Astrocyte of the cerebellum (primary cell): ENCODE measurements at places on chromosomes 7 and 10.

GRCh38 chr7:117682681-117683385, 190.4 kb downstream of the CTTNBP2 start:
- DNase-seq: no peak

- DNase-seq: no peak
These were observed 652 bp downstream of the PCGF5 start for GRCh38 chr10:91220954-91221675.

DNA sequence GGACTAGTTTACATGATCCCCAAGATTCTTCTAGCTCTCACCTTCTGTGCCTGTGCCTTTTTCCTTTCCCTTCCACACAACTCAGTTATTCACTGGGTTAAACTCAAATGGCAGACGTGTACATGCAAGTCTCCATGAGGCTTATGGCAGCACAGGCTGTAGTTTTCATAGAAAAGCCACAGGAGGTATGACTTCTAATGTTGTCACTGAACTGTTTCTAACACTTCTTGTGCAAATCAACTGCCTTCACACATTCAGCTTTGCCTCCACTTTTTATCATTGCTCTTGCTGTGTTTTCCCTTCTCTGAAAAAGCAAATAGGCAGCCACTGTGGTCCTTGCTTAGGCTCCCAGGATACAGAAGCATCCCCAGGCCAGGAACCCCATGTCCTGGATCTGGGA, 5.3 kb upstream of the GIMAP5 start:
- DNase-seq: no peak

DNA sequence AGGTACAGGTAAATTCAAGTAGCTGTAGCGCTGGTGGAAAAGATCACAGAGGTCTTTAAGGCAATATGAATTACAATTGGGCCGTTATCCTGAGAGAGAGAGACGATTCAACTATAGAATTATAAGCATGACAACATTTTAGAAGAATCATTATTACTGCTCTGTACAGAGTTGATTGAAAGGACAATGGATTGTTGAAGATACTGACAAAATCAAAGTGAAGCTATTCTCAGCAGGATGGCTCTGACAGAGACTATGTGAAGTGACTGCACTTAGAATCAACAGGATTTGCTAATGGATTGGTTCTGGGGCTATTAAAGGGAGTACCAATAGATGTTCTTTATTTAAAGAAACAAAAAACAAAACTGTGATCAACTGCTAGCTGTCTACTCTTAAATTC, 634.8 kb upstream of the GRM3 start:
- no peak for DNase-seq

- DNase-seq: peak; percentile 68
These were observed 302.7 kb downstream of the RPS24 start for GRCh38 chr10:78336402-78336791.

GRCh38 chr7:139829775-139830117, 682 bp downstream of the TBXAS1 start:
- DNase-seq: no peak
